RCC 7860 (cell line): ENCODE measurements at places on chromosomes 7 and 10.
A peak's percentile ranks its signal among the peaks of the same experiment; 100 is the strongest.

DNA sequence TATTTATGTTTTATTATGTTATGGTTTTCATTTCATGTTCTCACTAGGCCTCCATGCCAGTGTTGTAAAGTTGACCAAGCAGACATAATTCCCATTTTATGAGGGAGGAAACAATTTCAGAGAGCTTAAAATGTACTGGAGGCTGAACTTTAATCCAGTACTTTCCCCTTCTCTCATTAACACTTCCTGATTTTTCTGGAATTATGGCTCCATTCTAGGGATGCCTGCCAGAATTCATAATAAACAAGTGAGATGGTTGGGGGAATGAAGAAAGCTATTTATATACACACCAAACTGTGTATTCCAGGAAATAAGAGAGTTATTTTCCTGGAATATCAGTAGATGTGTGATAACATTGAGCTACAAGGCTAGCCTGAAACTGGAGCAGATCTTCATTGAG lies 6.9 kb downstream of the TMEM236 start:
- DNase-seq: no peak

- no peak for DNase-seq
Measured at GRCh38 chr7:54546081-54546985, 4.2 kb downstream of the VSTM2A start.

DNA sequence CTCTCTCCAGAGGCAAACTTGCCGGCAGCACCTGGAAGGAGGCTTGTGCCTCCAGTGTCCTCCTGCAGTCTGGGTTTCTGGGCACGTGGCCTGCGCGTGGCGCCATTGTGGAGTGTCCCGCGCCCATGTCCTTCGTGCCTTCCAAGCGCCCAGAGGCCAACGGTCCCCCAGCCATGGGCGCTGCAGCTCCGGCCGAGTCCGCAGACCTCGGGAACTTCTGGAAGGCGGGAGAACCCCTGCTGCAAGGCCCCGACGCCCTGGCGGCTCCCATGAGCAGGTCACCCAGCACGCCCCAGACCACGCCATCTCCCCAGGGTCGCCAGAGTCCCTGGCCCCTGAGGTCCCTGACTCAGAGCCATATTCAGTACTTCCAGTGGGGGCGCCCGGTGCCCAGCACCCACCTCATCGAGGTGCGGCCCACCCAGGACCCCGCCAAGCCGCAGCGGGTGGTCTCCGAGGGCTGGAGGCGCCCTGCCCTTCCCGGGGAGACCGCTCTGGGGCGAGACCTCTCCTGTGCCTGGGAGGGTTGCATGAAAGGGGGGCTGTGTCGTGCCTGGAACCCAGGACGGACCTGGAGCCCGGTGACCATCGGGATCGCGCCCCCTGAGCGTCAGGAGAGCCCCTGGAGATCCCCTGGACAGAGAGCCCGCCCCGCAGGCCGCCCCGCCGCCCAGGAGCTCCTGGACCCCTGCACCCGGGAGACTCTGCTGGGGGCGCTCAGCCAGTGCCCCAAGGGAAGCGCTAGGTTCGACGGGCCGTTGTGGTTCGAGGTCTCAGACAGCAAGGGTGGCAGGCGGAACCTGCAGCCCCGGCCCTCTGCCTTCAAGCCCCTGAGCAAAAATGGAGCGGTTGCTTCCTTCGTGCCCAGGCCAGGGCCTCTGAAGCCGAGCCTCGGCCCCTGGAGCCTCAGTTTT lies at the start of gene POM121L12:
TSS of gene POM121L12 (plus strand) at position 135 of the 914 bp plus-strand sequence. CDS start at position 174, 39 bp downstream.
- no peak for DNase-seq

DNA sequence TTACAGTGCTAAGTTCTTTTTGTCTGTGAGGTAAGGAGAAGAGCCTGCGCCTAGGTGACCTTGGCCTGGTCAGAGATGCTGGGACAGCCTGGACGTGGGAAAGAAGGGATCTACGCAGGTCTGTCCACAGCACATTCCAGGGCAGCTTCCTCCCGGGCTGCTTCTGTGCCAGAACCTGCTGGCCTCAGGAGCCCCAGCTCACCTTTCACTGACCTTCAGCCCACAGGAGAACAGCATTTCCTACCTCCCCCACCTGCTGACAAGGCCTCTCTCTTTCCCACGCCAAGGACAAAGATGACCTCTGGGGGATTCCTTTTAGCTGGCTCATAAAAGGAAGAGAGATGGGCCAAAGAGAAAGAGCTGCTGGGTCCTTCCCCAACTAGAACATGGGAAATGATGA lies 260.6 kb downstream of the KCNMA1 start:
- DNase-seq: peak; percentile 31

DNA sequence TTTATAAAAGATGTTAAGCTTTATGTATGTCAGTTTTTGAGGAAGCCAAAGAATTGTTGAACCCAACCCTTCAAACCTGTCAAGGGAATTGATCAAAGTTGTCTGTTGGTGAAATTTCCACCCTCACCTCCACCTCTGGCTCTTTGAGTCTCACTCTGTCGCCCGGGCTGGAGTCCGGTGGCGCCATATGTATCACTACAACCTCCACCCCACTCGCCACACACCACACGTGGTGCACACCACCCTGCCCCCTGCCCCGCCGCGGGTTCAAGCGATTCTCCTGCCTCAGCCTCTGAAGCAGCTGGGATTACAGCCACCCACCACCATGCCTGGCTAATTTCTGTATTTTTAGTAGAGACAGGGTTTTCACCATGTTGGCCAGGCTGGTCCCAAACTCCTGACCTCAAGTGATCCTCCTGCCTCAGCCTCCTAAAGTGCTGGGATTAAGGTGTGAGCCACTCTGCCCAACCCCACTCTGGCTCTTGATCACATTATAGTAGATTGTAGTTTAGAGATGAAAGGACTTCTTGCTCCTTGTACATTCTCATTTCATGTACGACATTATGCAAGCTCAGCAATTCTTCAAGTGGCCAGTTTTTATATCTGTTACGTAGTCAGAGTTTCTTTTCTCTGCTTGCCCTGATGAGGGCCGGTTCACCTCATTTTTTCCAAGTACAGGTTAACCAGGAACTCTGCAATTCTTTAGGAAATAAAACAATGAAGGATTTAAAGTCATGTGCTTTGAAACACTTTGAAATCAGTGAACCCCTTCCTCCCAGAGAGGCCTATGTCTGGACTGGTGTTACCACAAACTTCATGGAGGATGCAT lies 7.0 kb downstream of the BAMBI start:
- DNase-seq: no peak

DNA sequence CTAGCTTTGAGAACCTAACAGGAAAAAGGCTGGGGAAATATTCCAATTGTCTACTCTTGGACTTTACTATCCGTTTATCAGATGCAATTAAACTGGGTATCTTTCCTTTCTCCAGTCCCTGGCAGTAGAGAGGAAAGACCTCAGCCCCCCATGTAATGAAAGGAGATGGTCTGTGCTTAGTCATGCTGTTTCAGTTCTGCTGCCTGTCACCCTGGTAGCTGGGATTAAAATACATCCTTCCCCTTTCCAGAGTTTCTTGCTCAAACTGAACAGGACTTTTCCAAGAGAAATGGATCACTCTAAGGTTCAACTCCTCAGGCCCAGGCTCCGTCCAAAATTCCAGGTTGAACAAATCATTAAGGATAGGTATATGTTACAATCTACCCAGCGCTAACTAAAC lies 202.9 kb downstream of the PTEN start:
- no peak for DNase-seq

- DNase-seq: no peak
Measured at GRCh38 chr10:59179068-59179467, 2.6 kb downstream of the PHYHIPL start.

GRCh38 chr10:5461914-5462840 lies 37.2 kb downstream of the CALML5 start:
- DNase-seq: no peak

DNA sequence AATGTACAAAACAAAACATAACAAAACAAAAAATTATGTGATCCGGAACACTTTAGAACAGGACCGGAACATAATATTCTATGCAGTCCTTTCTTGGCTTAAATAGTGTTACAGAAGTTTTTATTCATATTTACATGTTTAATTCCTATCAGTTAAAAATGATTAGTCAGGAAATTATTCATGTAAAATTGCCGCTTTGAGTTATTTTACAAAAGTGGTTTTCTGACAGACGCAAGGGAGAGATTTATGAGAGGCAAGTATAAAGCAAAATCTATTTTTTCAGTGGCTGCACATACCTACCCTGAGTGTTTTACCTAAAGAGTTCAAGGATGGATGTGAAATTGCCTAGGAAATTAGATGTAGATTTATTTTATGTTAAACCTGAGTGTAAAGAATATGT lies 230.7 kb upstream of the DKK1 start:
- DNase-seq: no peak

DNA sequence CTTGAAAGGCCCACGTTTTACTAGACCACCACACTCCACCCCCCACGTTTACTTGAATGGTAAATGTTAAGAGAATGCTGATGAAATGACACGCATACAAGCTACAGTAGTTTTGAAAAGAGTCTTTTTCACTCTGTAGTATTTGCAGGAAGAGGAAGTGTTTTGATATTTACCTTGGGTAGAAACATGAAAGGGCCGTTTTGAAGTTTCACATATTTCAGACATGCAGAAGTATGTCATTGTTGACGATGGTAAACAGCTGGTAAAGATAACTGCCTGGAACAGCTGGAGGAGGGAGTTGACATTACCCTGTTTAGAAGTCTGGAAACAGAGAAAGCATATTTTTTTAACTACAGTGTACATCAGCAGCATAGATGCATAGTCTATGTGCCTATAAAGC lies 160.7 kb downstream of the NXPH1 start:
- no peak for DNase-seq

GRCh38 chr10:97058521-97058920 lies 127.2 kb downstream of the SLIT1 start:
- DNase-seq: no peak
